Hematopoietic multipotent progenitor cell (in vitro differentiated cells): ENCODE measurements at places on chromosomes 2 and 18. TPM values are rescaled to one million over a fixed set of nuclear protein-coding genes. Genes with fewer than 3 reads are reported as not detected.

The NAB1 gene
- total RNA-seq = 30.4 TPM

The CPO gene
- not detected for total RNA-seq

DNA sequence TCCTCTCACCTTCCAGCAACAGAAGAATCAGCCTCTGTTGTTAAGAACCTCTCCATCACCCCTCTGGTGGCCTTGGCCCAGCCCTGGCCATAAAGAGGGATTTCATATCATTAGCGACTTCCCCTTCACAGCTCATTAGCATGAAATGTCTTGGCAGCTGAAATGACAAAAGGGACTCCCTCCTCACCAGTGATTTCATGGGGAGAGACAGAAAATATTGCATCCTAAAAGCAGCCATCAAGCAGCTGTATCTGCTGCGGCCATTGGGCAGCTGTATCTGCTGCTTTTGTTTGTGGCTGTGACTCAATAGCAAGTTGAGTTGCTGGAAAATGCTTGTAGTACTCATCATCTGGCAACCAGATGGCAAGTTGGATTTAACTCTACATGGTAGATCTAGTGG, 105.9 kb upstream of the RMDN2 start:
- no peak for DNase-seq

GRCh38 chr2:81589406-81589805, 1284.9 kb upstream of the LRRTM1 start:
- DNase-seq = no peak

DNA sequence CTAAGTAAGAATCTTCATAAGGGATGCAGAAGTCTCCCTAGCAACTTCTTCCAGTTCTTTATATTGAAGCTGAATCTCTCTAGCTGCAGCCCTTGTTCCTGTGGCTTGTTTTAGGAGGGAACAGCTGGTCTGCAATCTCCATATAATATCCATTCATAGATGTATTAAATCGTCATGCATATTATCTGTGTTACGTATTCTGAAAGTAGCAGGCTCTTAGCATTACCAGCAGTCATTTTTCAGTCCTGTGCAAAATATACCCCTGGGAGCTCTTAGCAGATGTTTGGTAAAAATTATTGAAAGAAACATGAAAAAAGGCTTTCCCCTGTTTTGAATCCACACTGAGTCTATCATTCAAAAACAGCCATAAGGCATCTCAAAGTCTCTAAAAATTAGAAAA, 385.3 kb downstream of the IRS1 start:
- DNase-seq = no peak

GRCh38 chr2:175234153-175234552, 52.6 kb upstream of the ATP5MC3 start:
- no peak for DNase-seq

GRCh38 chr2:203590496-203590895, 55.4 kb upstream of the RAPH1 start:
- no peak for DNase-seq

DNA sequence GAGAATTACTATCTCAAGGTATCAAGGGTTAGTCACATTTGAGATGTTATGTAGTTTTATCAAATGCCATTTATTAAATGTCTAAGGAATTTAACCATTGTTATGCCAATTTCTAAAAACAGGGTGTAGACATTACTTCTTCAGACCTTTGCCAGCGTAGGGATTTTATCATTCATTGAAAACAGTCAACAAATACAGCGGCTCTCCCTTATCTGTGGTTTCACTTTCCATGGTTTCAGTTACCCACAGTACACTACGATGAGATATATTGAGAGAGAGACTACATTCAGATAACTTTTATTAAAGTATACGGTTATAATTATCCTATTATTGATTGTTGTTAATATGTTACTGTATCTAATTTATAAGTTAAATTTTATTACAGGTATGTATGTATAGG, 234.7 kb downstream of the TMX3 start:
- no peak for DNase-seq
